Lower leg skin (tissue), 4 donors: ENCODE measurements at places on chromosomes 7 and 10.

DNA sequence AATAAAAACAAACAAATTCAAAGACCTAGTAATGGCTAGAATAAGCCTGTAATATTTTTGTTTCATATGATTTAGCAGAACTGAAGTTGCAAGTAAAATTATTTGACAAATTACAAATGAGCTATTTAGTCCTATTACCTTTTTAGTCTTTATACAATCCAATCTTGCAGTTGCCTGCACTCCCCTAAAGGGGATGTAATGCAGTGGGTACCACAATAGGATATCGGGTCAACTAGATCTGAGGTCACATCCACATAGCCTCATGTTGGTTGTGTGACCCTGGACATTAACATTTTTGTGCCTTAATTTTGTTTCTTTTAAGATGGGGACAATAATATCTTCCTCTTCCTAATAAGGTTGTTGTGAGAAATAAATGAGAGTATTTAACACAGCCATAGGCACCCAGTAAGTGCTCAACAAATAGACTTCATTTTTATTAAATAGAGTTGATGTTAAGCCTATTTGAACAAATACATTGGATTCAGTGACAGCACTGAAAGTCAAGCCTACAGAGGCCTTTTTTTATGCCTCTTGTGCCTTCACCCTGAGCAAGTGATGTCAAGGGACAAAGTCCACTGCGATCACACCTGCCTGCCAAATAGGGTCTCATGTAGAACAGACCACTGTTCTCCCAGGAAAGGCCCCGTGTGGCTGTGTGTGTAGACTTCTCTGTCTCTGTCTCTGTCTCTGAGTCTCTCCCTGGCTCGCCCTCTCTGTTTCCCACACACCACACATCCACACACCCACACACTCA is 124.8 kb downstream of the EVX1 start:
- no peak for DNase-seq

GRCh38 chr7:30523466-30523865 is 18.8 kb upstream of the GGCT start:
- no peak for DNase-seq

DNA sequence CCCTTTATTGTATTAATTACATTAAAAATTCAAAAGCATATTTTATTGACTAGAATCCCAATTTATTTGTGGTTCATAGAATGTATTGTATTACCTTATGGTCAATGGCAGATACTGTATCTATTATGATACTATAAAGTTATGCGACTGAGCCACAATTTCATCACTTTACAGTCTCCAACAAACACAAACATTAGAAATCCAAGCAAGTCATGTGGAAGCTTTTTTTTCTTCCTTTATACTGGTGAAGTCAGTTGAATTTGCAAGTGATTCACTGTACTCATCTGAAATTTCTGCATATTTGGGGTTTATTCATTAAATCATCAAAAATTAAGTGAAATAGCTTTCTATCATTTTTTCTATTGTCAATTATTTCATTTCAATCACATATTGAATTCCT is 54.3 kb downstream of the BMPER start:
- DNase-seq, result no peak

DNA sequence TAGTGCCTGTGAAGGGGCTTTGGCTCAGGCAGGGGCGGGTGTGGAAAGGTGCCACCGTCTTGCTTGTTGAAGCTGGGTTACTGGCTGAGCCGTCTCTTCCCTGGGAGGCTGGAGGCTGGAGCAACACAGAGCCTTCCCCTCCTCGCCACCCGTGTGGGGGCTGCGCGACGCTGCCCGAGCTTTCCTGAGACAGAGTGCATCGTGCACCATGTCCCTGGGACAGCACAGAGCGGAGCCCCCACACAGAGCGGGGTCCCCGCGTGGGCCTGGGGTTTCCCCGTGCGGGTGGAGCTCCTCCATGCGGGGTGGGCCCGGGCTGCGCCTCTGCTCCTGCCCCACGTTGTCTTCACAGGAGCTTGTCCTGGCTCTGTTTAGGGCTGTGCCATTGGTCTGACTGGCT is 69.9 kb downstream of the INPP5A start:
- no peak for DNase-seq

DNA sequence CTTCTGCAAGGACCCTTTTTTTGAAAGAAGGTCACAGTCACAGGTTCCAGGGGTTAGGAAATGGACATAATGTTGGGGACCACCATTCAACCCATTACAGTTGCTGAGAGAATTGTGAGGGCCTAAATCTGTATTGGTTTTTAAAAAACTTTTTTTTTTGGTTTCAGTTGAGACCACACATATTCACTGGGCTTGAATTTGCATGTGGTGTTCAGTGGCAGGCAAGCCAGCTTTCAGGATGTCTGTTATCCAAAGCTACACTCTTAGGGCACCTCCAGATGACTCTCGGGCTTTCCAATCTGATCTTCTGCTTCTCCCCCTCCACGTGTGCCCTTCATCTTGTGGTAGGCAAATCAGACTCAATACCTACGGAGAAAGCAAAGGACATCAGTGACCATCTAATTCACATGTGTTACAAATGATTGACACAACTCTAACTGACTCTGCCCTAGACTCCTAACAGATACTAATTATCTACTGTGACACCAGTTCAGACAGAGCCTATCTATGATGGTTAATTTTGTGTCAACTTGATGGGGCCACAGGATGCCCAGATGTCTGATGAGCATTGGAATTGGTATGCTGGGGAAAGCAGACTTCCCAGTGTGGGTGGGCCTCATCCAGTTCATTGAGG is 93.3 kb upstream of the ELMO1 start:
- no peak for DNase-seq

DNA sequence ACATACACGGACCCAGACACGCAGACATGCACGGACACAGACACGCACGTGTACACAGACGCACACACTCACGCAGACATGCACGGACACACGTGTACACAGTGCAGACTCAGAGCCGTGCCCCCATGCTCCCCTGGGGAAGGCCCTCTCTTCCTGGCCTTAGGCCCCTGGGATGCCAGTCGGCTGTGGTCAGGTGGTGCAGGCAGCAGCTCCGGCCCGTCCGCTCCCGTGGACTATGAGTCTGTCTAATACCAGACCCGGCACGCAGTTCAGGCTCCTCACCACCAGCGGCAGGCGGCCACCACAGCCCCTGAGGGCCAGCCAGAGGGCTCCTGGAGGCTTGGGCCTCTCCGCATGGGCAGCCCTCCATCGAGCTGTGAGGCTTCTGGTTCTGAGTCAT is 52.0 kb upstream of the NKX6-2 start:
- DNase-seq, result peak; percentile 9

GRCh38 chr7:131424219-131424822 is 96.6 kb downstream of the MKLN1 start:
- DNase-seq, result no peak

- no peak for DNase-seq
Measured at GRCh38 chr10:28845009-28845682, 167.8 kb downstream of the BAMBI start.

- no peak for DNase-seq
Measured at GRCh38 chr7:115417662-115418061, 495.8 kb downstream of the MDFIC start.

DNA sequence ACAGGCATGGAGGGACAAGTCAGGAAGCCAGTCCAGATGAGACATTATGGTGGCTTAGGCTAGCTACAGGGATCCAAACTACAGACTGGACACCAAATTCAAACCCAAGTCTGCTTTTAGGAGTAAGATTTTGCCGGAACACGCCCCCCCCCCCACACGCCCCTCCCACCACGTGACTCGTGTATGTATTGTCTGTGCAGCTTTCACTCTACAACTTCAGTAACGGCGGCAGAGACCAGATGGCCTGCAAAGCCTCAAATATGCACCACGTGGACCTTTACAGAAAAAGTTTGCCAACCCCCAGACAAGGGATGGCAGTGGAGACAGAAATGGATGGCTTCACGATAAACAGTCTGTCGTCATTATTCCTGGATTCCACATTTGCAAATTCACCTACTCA is 14.5 kb downstream of the HIPK2 start:
- DNase-seq, result no peak

DNA sequence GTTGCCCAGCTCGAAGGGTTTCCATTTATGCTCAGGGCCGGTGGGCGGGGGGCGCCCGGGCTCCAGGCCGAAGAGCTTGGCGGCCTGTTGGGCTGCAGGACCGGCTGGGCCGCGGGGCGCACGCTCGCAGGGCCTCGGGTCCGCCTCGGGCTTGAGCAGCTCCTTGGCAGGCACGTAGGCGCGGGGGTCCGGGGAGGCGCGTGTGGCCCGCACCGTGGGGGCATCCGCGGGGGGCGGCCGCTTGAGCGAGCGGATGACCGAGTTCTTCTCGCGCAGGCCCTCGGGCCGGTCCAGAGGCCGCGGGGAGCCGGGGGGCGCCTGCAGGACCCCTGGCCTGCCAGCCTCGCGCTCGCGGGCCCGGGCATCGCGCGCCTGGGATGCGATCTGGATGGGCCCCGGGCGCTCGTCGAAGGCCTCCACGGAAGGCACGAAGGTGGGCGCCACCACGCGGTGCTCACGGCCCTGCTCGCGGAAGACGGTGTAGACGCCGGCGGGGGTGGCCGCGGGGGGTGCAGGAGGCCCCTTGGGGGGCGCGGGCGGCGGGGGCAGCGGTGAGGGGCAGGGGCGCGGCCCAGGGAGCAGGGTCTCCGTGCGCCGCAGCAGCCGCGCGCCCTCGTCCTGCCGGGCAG is 35.2 kb downstream of the TNRC18 start:
- DNase-seq, result no peak

GRCh38 chr10:124536496-124537050 is 75.0 kb downstream of the LHPP start:
- no peak for DNase-seq

DNA sequence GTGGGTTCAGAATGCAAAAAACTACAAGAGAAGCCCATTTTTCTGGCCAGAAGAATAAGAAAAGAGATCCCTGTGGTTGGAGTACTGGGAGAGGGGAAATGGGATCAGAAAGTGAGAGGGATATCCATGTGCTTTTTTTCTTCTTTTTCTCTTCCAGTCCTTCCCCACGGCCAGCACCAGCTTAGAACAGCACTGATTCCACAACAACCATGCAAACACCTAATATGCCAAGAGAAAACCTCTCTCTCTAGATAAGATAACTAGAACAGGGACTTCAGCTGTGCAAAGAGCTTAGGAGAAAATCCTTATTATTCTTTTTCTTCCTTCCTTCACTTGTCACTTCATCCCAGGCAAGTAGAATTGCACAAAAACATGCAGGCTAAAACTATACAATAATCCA is 83.5 kb downstream of the ELAPOR2 start:
- no peak for DNase-seq

- DNase-seq, result no peak
Measured at GRCh38 chr10:68601501-68602265, 41.5 kb downstream of the TET1 start.

DNA sequence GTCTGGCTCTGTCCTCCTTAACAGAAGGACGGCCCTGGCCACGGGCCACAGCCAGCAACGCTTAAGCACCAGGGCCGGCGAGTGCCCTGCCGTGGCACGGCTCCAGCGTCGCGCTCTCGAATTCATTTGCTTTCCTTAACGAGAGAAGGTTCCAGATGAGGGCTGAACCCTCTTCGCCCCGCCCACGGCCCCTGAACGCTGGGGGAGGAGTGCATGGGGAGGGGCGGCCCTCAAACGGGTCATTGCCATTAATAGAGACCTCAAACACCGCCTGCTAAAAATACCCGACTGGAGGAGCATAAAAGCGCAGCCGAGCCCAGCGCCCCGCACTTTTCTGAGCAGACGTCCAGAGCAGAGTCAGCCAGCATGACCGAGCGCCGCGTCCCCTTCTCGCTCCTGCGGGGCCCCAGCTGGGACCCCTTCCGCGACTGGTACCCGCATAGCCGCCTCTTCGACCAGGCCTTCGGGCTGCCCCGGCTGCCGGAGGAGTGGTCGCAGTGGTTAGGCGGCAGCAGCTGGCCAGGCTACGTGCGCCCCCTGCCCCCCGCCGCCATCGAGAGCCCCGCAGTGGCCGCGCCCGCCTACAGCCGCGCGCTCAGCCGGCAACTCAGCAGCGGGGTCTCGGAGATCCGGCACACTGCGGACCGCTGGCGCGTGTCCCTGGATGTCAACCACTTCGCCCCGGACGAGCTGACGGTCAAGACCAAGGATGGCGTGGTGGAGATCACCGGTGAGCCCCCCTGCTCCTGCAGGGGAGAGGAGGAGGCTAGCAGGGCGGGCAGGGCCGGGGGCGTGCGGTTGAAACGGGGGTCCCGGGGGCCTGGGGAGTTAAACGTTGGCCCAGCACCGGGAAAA is at the start of gene HSPB1:
Gene HSPB1, plus strand, starts transcription at position 327 of the 855 bp plus-strand sequence. Its CDS starts 40 bp downstream, at position 367.
- DNase-seq, result peak; percentile 98

DNA sequence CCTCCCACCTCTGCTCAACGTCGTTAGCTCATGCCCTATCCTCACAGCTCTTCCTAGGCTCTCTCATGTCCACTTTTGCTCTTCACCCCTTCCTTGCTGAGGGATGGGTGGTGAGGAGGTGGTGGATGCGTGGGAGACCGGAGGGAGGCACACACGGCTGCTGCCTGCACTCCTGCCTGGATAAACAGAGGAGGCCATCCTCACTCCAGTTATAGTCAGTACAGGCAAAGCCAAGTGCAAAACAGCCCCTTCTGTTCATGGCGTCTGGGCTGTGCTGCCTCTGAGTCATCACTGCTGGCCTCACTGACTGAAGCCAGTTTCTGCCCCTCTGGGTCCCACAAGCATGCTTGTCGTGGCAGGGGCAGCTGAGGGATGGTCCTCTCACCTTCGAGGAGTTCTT is 31.9 kb upstream of the LRRC4 start:
- no peak for DNase-seq

- DNase-seq, result no peak
Measured at GRCh38 chr10:35306852-35307251, 29.5 kb upstream of the CCNY start.

GRCh38 chr10:26843736-26844135 is 17.0 kb downstream of the ABI1 start:
- no peak for DNase-seq

- DNase-seq, result no peak
Measured at GRCh38 chr10:112203328-112204076, 19.9 kb upstream of the GPAM start.

- no peak for DNase-seq
Measured at GRCh38 chr10:87761892-87762291, 56.1 kb downstream of the ATAD1 start.

- DNase-seq, result no peak
Measured at GRCh38 chr7:107773027-107773426, 29.1 kb downstream of the CBLL1 start.

DNA sequence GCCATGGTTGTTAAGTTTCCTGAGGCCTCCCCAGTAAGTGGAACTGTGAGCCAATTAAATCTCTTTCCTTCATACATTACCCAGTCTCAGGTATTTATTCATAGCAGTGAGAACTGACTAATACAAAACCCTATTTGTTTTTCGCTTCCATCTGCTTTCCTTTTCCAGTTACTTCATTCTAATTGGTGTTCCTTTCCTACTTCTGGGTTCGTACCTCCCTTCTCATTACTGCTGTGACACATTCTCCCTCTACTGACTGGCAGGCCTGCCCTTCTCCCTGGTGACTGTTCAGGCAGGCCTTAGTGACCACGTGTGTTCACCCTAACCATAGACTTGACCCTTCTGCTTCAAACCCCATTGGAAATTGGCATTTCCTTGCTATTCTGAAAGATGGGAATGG is 37.7 kb downstream of the MTURN start:
- DNase-seq, result no peak
